HuH-7.5 (cell line): ENCODE measurements at places on chromosomes 2 and 18.

DNA sequence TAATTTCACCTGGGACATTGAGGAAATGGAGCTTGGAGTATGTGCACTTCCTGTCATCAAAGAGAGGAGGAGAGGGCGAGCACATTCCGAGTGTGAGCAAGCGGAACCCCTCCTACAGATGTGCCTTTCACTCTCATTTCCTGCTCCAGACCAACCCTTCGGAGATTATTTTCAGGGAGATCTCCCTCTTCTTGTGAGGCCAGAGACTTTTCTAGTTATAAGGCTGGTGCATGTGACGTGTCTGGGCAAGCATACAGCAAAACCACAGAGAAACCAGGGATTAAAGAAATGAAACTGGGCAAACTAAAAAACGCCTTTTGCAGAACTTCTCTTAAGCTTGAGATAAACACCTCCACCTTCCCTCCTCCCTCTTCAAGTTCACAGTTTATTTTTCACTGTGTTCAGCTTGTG lies 409.2 kb upstream of the TCF4 start:
- DNase-seq: no peak

GRCh38 chr2:109256921-109257320 lies 127.9 kb downstream of the SH3RF3 start:
- no peak for DNase-seq

DNA sequence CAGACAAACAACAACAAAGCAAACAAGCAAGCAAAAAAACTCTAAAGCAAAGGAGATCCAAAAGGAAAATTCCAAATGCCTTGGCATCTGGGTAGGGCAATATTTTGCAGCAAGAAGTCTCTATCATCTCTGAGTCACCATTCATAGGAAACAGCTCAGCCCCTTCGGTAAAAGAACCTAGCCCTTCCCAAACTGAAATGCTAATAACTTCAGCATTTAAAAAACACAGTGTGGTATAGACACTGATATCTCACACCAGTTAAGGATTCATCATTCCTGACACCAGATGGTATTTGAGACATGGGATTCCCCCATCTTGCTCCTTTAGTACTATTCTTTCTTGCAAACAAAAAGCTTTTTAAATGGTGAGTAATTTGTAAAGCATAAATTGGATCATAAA lies 491.8 kb downstream of the TXNL1 start:
- no peak for DNase-seq

- DNase-seq: no peak
Measured at GRCh38 chr2:96762529-96763311, 2.0 kb downstream of the CNNM4 start.

DNA sequence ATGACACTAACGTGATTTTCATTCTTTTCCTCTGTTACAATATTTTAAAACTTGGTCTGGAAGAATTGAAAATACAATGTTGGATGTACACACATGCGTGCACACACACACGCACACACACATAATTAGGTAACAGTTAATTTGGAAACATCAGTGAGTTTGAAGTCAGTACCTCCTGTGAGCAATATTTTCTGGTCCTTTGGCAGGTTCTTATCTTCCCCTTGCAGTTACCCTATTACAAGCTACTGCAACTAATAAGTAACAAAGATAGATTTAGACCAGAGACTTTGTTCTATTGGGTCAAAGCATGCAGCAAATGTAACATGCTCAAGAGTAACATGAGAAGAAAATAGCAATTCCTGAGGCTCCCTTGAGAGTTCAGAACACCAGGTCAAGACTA lies 73.3 kb downstream of the ZNF385B start:
- DNase-seq: no peak

DNA sequence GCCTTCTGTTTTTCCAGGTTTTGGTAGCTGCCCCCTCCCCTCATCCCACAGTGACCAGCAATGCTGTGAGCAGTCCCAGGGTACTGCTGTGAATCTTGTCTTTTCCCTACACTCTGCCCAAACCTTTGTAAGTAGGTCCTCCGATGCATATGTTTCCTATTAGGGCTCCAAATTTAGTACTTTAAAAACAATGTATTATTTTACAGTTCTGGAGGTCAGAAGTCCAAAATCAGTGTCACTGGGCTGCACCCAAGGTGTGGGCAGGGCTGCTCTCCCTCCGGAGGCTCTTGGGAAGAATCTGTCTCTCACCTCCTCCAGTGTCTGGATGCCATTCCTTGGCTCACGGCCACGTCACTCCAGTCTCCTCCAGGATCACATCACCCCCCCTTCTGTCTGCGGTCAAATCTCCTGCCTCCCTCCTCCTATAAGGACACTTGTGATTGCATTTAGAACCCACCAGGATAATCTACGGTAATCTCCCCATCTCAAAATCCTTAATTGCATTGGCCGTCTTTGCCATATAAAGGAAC lies 208.5 kb downstream of the SH3BP4 start:
- no peak for DNase-seq

DNA sequence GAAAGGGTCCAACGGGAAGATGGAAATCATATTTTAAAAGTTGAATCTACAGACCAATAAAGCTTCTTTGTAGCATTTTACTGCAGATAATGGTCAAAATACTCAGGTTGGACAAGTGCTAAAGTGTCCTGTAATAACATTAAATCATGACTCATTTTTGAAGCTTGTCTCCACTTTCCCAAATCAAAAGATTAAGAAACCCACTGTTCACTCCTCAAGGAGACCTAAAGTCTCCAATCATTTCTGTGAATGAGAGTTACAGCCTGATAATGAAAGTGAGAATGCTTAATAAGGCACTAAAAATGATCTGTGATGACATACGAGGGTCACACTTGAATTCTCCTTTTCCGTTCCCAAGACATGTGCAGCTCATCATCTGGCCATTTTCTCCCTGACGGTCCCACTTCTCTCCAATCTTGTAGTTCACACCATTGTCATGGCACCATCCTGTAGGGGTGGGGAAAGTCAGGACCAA lies 53.4 kb downstream of the ATIC start:
- no peak for DNase-seq

DNA sequence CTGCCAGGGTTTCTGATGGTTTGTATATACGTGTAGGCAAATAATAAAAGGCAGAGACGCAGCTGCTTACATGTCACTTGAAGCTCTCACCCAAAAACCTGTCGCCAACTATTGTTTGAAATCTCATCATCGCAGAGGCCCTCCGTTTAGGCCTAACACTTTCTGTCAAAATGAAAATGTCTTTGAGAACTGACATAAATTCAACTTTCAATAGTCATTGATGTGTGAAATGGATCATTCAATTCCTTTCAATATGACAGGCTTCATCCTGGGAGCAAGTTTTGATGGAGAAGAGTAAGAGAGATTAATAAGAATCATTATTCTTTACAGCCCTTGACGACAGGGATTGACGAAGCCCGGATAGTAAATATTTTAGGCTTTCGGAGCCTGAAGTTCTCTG lies 2.7 kb downstream of the ACTG2 start:
- no peak for DNase-seq
